ENCODE measurements at places on chromosomes 5 and 9.
A peak's percentile ranks its signal among the peaks of the same experiment; 100 is the strongest.

- no peak for DNase-seq
Observed at GRCh38 chr5:180133551-180133950, 62.0 kb upstream of the RNF130 start.

GRCh38 chr5:132223861-132224260, 3.8 kb downstream of the P4HA2 start:
- no peak for DNase-seq

DNA sequence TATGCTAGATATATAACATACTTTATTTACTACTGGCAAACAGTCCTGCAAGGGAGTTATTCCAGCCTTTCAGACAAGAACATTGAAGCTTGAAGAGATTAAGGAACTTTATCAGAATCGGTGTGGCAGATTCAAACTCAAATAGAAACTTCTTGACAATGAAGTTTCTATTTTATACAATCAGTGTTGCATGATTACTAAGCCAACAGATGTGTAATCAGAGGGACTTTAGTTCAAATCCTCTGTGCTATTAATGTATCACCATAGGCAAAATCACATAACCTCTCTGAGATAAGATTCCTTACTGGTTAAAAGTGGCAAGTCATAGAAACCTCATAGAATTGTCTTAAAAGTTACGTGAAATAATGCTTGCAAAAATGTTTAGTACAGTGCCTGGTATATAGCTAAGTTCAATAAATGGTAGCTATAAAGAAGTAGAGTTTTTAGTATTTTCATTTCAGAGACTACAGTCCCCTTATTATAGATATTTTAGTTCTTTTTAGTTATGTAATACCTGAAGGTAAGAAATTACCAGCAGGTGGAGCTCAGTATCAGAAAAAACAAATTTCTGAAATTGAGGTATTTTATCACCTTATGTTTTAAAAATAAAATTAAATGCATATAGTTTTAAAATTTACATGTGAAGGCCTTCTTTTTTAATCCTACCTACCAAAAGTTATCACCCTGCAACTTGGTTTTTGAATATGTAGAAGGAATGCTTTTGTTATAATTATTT, 172.1 kb downstream of the FER start:
- DNase-seq, result no peak

DNA sequence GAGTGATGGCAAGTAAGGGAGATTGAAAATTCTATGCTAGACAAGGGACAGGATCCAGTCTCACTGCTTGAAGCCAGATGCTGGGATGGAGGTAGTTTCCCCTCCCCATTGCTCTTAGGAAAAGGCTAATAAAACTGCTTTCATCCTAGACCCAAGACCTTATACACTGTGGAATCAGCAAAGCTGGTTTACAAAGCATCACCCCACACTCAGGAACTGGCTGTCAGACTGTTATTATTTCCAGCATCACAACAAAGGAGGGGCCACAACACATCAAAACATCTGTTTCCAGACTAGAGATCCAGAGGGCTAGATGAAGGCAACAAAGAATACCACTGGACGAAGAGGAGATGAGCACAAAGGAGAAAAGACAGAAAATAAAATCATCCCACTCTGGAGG, 364.6 kb upstream of the PTGER4 start:
- DNase-seq, result no peak

DNA sequence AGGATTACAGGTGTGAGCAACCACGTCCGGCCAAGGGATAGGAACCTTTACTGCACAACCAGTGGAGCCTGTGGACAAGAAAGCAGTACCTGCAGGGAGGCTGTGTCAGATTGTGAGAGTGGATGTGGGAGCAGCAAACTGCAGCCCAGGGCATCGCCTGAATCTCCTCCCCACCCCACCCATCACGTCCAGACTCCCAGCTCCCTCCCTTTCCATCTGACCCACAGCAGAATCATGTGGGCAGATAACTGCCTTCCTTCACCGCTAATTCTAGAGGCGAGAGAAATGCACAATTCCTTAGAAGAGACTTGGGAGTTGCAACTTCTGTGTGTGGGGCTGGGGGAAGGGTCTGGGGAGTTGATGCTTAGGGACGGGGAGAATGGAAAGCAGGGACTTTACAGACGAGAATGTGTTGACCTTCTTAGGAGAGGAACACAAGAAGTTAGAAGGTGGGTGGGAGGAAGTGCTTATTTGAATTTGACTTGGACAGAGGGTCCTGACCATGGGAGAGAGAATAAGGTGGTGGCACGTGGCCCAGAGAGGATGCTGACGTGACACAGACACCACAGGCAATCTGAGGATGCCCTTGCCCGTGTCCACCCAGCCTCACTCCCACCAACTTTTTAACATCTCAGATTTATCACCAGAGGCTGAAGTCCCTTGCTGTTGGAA, 4.5 kb upstream of the LCP2 start:
- DNase-seq, result no peak

DNA sequence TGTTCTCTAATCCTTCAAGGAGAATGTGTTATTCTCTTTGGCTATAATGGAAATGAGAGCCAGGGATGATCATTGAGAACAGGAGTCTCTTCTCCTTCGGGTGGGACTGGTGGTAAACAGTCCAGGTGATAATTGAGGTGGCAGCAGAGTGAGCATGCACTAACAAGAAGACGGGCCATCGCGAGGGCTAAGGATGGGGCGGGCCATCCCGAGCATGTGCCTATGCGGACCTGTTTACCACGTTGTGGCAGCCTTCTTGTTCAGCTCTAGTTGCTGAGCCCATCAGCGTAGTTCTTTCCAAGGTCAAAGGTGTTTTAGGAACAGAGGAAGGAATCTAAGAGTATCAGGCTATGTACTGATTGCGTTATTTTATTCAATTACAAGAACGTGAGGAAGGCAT, 180.1 kb downstream of the SMARCA2 start:
- DNase-seq, result no peak

- no peak for DNase-seq
Observed at GRCh38 chr5:108650997-108651396, 96.7 kb upstream of the FER start.

DNA sequence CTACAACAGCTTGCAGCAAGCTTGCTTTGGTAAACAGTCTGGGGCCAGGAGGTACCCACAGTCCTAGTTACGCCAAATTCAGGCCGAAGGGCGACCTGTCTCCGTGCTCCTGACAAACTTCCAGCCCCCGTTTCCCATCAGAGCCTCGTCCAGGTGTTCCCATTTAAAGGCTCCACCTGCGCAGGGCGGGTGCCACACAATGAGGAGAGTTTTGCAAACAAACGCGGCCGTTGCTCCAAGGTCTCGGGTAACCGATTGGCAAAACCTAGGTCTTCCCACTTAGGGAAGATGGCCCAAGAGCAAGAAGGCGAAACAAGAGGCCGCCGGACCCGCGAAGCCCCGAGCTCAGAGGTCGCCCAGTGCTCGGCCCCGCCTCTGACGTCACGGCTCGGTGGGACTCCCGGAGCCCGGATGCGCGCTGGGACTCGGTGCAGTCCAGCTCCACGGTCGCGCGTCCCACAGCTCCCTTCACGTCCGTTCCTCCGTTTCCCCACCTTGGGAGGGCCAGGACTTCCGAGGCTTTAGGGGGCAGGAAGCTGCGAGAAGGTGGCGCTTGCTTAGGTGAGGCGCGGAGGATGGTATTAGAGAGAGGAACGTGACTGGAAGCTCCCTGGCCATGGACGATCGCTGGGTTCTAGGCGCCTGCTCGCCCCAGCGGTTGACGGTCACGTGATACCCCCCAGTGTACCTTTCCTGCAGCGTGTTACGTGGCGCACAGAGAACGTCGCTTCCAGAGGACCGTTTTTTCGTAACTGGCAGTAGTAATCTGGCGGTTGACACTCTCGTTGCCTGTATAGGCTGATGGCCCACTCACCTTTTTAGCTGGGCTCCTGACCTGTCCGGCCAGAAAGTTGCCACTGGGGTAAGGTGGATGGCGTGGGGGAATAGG, 41.8 kb upstream of the KDM4C start:
- peak; percentile 67 for DNase-seq

GRCh38 chr5:62727861-62728260, 149.2 kb downstream of the LRRC70 start:
- no peak for DNase-seq

DNA sequence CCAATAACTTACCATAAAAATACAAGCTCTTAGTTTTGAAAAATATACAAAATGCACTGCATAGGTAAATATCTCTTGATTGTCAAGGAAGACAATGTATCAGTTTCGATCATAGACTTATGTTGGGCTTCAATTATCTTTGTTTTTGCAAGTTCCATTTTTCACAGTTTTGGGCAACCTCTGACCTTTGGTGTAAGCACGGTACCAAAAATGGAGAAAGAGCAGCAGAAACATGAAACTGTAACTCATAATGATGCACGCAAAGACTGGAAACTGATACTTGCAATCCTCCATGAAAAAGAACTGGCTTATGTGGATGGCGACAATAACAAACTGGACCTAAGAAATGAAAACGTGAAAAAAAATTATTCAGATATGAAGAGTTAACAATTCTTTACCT, 54.5 kb upstream of the DEPDC1B start:
- no peak for DNase-seq
